ENCODE measurements at places on chromosomes 5 and 9.
A peak's percentile ranks its signal among the peaks of the same experiment; 100 is the strongest.

GRCh38 chr9:33139421-33140228 lies 27.5 kb downstream of the B4GALT1 start:
- DNase-seq = peak; percentile 90

DNA sequence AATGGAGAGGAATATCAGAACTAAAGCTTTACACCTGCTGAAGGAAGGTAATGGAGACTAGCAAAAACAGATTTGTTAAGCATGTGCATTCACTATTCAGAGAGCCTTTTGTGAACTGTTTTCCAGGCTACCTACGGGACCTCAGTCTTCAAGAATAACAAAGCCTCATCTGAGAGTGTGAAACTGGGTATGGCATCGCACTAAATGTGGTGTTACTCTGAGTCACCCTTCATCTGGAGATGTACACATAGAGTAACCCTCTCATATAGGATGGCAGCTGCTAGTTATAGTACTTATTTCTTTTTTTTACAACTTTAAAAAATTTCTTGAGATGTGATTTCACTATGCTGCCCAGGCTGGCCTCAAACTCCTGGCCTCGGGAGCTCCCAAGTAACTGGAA lies 306.8 kb downstream of the ZNF608 start:
- no peak for DNase-seq

- DNase-seq = no peak
Measured at GRCh38 chr5:109196823-109197160, 213.0 kb downstream of the PJA2 start.

GRCh38 chr5:41878643-41879478 lies 8.6 kb upstream of the OXCT1 start:
- DNase-seq = no peak

DNA sequence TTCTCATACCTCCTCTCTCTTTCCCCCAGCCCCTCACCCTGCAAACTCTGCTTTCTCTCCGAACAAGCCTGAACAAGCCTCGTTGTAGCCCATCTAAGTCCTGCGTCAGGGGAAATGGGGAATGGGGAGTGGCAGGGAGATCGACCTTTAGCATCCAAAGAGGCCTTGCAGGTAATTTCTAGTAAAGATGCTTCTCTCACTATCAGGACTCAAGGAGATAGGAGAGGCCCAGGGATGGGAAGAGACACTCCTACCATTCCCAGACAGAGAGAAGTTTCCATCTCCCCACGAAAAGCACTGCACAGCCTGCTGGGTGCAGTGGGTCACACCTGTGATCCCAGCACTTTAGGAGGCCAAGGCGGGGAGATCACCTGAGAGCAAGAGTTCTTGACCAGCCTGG lies 44.4 kb upstream of the CTNNA1 start:
- DNase-seq = no peak

- no peak for DNase-seq
Measured at GRCh38 chr9:33289936-33290246, 425 bp upstream of the NFX1 start.

GRCh38 chr9:38263532-38263931 lies 129.0 kb upstream of the ALDH1B1 start:
- peak; percentile 25 for DNase-seq

DNA sequence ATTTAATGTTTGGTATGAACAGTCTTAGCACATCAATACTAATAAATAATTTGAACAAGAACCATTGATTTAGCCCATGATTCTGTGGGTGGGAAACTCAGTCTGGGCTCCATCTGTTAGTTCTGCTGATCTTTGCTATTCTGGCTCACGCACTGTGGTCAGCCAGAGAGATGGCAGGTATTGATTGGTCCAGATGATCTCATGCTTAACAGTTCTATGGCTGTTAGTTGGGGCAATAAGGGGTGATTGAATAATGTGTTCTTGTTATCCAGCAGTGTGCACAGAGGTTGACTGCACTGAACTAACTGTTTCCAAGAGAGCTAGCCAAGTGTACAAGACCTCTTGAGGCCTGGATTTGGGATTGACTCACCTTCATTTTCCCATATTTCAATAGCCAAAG lies 824.3 kb downstream of the SEMA5A start:
- no peak for DNase-seq

GRCh38 chr5:151718646-151719045 lies 31.9 kb upstream of the SPARC start:
- no peak for DNase-seq

DNA sequence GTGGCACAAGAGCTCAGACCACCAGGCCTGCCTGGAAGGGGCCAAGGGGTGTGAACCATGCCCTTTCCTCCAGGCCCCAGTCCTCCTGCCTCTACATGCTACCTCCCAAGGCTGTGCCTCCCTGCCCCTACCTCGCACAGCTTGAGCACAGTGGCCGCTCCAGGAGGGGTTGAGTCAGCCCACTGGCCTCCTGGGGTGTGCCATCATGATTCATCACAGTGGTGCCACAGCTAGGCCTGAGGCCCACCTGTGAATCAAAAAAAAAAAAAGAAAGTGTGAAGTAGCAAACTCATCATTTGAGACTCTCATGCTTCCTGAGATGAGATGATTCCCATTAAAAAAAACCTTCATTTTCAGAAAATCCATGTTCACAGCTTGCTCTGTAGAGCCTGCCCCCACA lies 240.5 kb downstream of the HSPA4 start:
- DNase-seq = no peak

- DNase-seq = no peak
Measured at GRCh38 chr5:143924311-143924978, 112.5 kb downstream of the HMHB1 start.

- DNase-seq = no peak
Measured at GRCh38 chr9:117224695-117225094, 190.2 kb downstream of the ASTN2 start.

DNA sequence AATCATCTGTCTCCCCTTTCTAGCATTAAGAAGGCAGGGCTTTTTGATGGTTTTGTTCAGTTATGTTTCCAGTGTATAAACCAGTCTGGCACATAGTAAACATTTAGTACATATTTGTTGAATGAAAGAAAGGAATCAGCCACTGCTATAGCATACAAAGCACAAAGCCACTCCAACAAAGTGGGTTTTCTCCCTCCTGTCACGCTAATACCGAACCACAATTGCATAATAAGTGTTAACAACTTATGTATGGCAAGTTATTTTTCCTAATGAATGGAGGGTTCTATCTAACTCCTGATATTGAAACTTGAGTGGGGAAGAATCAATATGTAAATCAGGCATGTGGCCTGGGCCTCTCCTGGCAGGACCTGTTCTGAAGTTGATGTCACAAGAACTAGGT lies 53.9 kb downstream of the PRUNE2 start:
- no peak for DNase-seq

DNA sequence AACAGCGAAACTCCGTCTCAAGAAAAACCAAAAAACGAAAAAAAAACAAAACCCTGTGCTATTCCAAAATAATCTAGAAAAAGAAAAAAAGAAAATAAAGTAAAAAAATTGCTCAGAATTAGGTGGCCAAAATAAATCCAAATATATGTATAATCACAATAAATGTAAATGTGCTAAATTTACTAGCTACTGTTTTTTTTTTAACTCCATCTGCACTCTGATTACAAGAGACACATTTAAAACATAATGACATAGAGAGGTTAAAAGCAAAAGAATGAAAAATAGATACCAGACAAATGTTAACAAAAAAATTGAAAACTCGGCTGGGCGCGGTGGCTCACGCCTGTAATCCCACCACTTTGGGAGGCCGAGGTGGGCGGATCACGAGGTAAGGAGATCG lies 66.1 kb downstream of the FGF1 start:
- no peak for DNase-seq

GRCh38 chr5:34496260-34496691 lies 159.9 kb upstream of the RAI14 start:
- no peak for DNase-seq

DNA sequence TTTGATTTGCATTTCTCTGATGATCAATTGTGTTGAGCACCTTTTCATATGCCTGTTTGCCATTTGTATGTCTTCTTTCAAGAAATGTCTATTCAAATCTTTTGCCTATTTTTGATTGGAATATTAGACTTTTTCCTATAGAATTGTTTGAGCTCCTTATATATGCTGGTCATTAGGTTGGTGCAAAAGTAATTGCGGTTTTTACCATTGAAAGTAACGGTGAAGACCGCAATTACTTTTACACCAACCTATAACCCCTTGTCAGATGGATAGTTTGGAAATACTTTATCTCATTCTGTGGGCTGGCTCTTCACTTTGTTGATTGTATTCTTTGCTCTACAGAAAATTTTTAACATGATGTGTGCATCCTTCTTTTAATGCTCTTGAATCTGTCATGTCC lies 113.2 kb upstream of the PRRC1 start:
- no peak for DNase-seq

DNA sequence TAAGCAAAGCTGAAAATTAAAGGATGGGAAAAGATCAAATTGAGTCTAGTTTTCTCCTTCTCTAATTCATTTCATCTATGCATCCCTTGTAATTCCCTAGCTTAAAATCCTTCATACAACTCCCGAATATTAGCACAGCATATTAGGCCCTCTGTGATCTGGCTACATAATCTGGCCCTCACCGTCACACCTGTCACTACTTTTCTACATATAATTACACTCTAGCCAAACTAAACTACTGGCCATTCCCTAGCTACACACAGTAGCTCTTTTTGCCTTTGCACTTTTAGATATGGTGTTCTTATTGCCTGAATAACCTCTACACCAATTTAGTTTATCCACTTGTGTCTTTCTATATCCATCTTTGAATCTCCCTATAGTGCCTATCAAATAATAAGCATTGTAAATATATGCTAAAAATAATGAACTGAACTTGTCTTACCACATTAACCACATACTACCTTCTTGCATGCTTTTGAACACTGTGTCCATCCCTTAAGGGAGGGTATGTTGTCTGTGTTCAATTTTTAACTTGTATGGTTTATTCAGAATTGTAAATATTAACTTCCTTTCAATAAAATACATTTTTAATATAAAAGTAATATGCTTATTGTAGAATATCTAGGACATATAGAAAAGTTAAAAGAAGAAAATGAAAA lies 15.9 kb downstream of the RANBP6 start:
- no peak for DNase-seq

- no peak for DNase-seq
Measured at GRCh38 chr5:179920175-179920574, 12.5 kb upstream of the TBC1D9B start.

- no peak for DNase-seq
Measured at GRCh38 chr9:93210324-93210973, 26.5 kb downstream of the WNK2 start.

DNA sequence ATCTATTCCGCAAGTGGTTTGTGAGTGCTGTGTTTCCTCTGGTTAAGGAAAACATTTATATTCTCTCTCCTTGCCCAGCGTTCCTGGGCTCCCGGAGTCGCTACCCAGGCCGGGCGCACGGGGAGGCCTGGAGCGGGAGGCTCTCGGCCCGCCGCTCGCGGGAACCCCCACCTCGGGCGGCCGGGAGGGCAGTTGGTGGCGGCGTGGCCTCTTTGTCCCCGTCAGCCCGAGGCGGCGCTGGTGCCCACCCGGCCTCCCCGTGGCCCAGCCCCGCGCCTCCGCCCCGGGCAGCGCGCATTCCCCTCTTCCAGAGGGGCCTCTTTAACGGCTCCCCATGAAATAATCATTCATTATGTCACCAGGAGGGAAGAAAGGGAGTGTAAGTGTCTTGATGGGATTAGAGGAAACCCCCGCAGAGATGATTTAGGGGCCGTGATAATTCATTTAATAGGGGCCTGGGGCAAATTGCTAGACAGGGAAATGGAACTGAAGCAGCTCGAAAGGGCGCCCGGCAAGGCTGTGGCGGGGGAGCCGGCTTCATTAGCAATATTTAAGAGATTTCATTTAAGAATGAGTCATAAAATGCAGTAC lies 181.9 kb upstream of the TBCA start:
- DNase-seq = no peak

GRCh38 chr9:71608021-71608420 lies 160.3 kb downstream of the CEMIP2 start:
- no peak for DNase-seq

- DNase-seq = no peak
Measured at GRCh38 chr9:35357116-35357515, 132.8 kb upstream of the RUSC2 start.

- DNase-seq = peak; percentile 98
Measured at GRCh38 chr5:140273401-140273877, 29.5 kb downstream of the PFDN1 start.

Measured in MV-4-11 (cell line).